ENCODE measurements at places on chromosomes 6 and 20. TPM values are rescaled to one million over a fixed set of nuclear protein-coding genes. Genes with fewer than 3 reads are reported as not detected.

CDSN gene
- total RNA-seq, result not detected

CDC5L gene
- total RNA-seq, result 22.4 TPM

EYS gene
- total RNA-seq, result under 0.01 TPM

PLEKHG1 gene
- total RNA-seq, result 5.0 TPM

SLC22A23 gene
- 9.1 TPM for total RNA-seq

C6orf15 gene
- not detected for total RNA-seq

ULBP2 gene
- total RNA-seq, result 7.0 TPM

IPCEF1 gene
- 0.12 TPM for total RNA-seq

RWDD2A gene
- total RNA-seq, result 5.0 TPM

LZTS3 gene
- 2.5 TPM for total RNA-seq

BPIFB1 gene
- total RNA-seq, result not detected

SPTLC3 gene
- total RNA-seq, result 14.7 TPM

CDH26 gene
- total RNA-seq, result 0.12 TPM

LGSN gene
- 0.12 TPM for total RNA-seq

CGA gene
- total RNA-seq, result not detected

PHF10 gene
- 20.5 TPM for total RNA-seq

BPIFB4 gene
- total RNA-seq, result not detected

PTK7 gene
- total RNA-seq, result 13.7 TPM

HLA-DQA1 gene
- 0.40 TPM for total RNA-seq

SLC17A4 gene
- not detected for total RNA-seq

PTCRA gene
- not detected for total RNA-seq
